ENCODE measurements at places on chromosomes 1 and 21. TPM values are rescaled to one million over a fixed set of nuclear protein-coding genes. Genes with fewer than 3 reads are reported as not detected.

DNA sequence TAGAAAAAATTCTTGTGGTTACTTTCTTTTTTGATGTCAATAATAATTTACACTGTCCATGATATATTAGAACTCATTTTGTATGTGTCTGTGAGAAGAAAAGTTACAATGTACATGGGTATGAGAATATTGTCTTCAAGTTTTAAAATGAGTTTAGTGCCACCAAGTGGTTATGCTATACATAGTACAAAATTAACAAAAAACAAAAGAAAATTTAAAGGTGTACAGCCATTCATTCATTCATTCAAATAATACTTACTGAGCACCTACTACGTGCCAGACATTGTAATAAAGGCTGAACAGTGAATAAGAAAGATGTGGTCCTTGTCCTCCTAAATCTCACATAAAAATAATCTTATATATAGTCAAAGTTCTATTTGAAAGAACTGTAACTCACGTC is 27.7 kb downstream of the UCHL5 start:
- DNase-seq: no peak

DNA sequence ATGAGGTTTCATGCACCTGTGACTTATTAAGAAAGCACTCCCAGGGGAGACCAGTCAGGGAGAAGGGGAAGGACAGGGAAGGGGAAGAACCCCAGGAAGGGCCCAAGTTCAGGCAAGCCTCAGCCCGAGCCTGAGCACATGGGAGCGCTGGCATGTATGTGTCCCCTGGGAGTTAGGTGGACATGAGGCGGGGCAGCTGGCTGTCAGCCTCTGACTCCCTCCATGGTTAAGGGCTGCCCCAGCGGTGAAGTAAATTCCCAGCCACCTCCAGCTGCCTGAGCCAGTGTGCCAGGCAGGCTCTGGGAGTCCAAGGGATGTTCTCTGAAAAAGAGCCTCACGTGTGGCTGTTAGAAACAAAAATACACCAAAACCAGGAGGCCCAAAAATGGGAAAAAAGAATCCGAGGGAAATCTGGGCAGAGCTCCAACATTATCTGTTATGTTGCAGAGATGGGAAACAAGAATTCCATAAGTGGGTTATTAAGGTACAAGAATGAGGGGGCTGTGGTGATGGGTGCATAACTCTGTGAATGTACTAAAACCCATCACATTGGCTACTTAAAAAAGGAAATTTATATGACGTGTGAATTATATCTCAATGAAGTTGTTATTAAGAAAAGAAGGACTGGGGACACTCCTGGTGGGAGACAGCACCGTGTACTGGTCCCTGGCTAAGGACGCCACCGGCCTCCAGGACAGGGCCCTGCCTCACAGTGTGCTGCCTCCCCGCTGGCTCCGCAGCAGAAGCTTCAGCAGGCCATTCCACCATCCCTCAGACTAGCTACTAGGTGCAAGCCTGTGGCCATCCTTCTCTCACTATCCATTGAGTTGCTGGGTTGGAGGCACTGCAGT is 18.7 kb downstream of the DMRTB1 start:
- no peak for DNase-seq

DNA sequence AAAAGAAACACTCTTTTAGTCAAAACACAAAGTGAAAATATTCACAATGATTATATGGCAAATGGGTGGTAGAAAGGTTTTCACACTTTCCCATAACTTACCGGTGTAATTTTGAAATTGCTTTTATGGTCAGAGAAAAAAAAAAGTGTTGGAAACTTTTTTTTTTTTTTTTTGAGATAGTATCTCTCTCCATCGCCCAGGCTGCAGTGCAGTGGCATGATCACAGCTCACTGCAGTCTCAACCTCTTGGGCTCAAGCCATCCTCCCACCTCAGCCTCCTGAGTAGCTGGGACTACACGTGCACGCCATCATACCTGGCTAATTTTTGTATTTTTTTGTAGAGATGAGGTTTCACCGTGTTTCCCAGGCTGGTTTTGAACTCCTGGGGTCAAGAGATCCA is 3.3 kb downstream of the IFNGR2 start:
- DNase-seq: no peak

GRCh38 chr1:98393719-98394118 is 267.8 kb upstream of the SNX7 start:
- DNase-seq: no peak

GRCh38 chr1:37274938-37275631 is 199.3 kb upstream of the ZC3H12A start:
- DNase-seq: no peak

- no peak for DNase-seq
Measured at GRCh38 chr1:4132352-4133296, 232.6 kb upstream of the C1orf174 start.

- DNase-seq: no peak
Measured at GRCh38 chr1:23462766-23463165, 21.2 kb downstream of the ASAP3 start.

DNA sequence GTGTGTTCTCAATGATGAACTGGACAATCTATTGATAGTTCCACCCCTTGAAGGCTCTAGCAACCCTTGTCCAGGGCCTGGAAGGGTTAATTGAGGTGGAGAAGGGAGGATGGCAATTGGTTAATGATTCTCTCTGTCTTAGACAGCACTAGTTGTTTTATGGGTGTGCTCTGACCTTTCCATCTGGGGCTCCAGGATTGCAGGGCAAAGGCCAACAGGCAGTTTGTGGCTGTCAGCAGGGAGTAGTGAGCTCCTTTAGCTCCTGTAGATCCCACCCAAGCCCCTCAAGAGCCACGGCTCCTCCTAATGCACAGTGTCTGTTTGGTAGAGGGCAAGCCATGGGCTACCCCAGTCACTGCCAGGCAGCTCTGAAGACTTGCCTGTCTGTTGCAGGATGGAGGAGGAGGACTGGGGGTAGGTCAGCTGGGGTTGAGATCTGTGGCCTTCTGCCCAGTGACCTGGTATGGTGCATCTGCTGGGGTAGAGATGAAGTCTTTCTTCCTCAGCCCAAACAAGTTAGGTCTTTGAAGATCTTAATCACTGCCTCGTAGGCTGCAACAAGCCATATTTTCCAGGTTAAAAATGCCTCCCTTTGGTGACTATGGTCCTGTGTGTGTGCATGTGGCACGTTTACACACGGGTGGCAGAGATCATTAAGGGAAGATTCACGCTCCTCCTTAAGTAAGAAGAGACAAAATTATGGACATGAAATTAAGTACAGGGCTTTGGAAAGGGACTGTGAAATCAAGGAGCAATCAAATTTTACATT is 7.7 kb downstream of the MROH7 start:
- DNase-seq: no peak

- DNase-seq: no peak
Measured at GRCh38 chr1:92623187-92623778, 136.6 kb upstream of the GFI1 start.

GRCh38 chr1:68814067-68814466 is 317.2 kb upstream of the DEPDC1 start:
- DNase-seq: no peak

DNA sequence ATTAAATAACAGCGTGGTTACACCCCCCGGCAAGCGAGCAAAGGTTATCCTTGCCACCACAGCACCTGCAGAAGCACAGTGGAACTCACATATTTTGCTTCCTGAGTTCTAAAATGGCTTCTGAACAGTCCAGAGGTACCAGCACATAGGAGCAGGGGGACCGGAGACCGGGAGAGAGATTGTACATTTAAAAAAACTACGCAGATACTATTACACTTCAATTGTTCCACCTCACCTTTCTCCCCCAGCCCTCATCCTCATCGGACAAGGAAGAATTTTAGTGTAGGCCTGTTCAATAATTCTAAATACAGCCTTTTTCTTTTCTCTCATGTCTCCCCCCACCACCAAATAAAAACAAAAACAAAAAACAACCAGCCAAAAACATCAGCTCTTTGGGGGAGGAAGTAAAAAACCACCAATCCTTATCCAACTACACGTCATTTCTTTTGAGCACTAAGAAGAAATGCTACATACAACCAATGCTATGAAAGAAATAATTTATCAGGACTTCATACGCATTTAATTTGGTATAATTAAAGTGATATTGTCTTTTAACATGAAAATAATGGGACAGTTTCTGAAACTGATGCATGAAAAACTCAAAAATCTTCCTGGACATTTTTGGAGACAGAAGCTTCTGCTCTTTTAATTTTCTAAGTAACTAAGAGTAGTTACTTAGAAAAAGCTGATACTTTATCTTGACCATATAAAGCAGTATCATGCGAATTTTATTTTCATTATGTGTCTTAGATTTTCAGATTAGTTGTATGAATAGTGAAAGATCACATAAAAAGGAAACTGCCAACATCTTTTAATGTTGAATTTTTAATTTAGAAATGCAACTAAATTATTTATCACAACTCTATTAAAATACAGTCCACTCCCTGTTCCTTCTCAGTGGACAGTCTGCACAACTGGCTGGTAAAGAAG is 9.1 kb downstream of the CDKN2C start:
- no peak for DNase-seq

GRCh38 chr1:5990913-5991312 is 1.3 kb downstream of the NPHP4 start:
- no peak for DNase-seq

- DNase-seq: no peak
Measured at GRCh38 chr21:44350773-44351481, 2.5 kb upstream of the TRPM2 start.

GRCh38 chr21:17925899-17926298 is 106.7 kb upstream of the C21orf91 start:
- no peak for DNase-seq

DNAJC11 gene
- total RNA-seq: 32.9 TPM

FCRL6 gene
- 1.1 TPM for total RNA-seq

TTC34 gene
- total RNA-seq: 0.35 TPM

PCBP3 gene
- total RNA-seq: 8.6 TPM

MAP10 gene
- total RNA-seq: 3.8 TPM

SH3BP5L gene
- 17.5 TPM for total RNA-seq

GPR161 gene
- total RNA-seq: 45.5 TPM

TIE1 gene
- total RNA-seq: 71.6 TPM

TFAP2E gene
- total RNA-seq: not detected

HES5 gene
- not detected for total RNA-seq

ZNF697 gene
- 9.5 TPM for total RNA-seq

TSPAN2 gene
- 87.6 TPM for total RNA-seq

FCRLB gene
- total RNA-seq: 0.52 TPM

LRRC7 gene
- total RNA-seq: 1.5 TPM
